ENCODE measurements at places on chromosomes 3 and 15.

- no peak for DNase-seq
Measured at GRCh38 chr3:161558236-161558635, 61.6 kb downstream of the OTOL1 start.

GRCh38 chr15:28944286-28944685 lies 58.5 kb downstream of the APBA2 start:
- DNase-seq, result no peak

DNA sequence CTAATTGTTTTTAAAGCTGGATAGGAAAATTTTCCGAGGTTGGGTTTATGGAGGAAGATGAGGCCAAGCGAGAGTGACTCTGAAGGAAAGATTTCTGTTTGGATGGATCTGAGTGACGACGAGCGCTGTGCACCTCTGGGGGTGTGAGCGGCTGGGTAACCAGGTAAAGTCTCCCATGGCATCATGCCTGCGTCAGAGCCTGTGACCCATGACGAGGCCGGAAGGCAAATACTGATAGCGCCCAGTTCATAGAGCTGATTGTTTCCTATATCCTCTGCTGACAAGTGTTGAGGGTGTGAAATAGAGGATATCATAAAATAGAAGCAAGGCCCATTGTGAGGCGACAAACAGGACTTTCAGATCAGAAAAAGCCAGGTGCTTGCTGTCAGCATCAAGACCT lies 33.7 kb upstream of the MAGEF1 start:
- DNase-seq, result no peak

- no peak for DNase-seq
Measured at GRCh38 chr15:63628123-63628822, 31.1 kb downstream of the FBXL22 start.

DNA sequence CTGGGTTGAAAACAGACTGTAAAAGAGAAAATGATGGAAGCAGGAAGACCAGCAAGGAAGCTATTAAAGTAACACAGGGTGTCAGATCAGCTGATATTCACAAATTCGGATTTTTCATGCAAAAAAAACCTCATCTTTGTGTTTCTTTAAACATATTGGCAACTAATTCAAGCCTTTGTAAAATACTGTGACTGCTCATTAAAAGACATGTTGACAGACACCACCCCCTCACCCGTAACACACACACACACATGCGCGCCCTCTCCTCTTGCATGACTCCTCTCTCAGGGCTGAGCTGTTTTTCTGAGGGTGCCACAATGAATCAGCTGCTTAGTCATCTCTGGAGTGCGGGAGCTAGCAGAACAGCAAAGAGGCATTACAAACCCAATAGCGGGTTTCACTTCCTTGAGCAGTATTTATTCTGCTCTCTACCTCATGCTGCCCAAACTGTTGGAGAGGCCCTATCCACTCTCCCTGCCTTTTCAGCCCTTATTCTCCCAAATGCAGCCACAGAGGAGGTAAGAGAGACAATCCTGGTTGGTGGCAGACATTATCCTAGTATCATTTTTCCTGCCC lies 35.8 kb upstream of the CCDC80 start:
- peak; percentile 79 for DNase-seq

- no peak for DNase-seq
Measured at GRCh38 chr3:157170861-157171260, 10.9 kb upstream of the CCNL1 start.

GRCh38 chr3:25473246-25473645 lies 45.2 kb downstream of the RARB start:
- DNase-seq, result no peak

- DNase-seq, result no peak
Measured at GRCh38 chr3:9695345-9695744, 8.3 kb upstream of the CPNE9 start.

DNA sequence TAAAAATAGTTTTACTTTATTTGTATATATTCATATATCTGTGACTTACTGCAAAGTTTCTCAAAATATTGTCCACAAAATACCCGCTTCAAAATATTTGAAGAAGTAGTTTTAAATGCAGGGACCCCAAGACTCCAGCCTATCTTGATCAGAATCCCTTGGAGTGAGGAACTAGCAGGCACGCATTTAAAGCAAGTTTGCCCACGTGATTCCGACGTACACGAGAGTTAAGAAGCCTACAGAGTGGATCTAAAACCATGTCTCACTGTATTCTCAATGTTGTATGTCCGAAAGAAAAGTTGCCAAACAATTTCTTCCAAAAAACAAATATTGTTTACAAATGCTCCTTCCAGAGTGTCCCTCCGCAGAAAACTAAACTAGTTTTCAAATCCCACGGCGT lies 1.7 kb downstream of the GABRB3 start:
- no peak for DNase-seq

- peak; percentile 6 for DNase-seq
Measured at GRCh38 chr3:63967675-63968611, 55.4 kb downstream of the PSMD6 start.

GRCh38 chr3:56468184-56469106 lies at the start of gene ERC2:
TSS of gene ERC2 (minus strand) at chr3:56468467.
- DNase-seq, result no peak

GRCh38 chr15:39593656-39594445 lies 13.0 kb downstream of the THBS1 start:
- DNase-seq, result no peak

DNA sequence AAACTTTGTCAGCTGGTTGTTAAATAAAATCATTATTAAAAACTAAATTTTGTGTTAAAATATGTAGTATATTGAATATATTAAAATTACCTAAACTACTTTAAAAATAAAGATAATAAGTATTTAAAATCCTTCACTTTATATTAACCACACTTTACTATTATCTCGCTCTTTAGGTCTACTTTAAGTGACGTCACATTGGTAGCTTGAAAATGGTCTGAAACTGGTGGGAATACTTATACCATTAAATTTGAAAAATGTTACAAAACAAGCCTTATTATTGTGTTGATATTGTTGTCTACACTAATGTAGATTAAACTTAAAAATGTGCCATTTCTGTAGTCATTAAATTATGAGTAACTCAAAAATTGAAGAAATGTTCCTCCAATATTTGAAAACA lies 77.6 kb downstream of the ZIC4 start:
- no peak for DNase-seq

DNA sequence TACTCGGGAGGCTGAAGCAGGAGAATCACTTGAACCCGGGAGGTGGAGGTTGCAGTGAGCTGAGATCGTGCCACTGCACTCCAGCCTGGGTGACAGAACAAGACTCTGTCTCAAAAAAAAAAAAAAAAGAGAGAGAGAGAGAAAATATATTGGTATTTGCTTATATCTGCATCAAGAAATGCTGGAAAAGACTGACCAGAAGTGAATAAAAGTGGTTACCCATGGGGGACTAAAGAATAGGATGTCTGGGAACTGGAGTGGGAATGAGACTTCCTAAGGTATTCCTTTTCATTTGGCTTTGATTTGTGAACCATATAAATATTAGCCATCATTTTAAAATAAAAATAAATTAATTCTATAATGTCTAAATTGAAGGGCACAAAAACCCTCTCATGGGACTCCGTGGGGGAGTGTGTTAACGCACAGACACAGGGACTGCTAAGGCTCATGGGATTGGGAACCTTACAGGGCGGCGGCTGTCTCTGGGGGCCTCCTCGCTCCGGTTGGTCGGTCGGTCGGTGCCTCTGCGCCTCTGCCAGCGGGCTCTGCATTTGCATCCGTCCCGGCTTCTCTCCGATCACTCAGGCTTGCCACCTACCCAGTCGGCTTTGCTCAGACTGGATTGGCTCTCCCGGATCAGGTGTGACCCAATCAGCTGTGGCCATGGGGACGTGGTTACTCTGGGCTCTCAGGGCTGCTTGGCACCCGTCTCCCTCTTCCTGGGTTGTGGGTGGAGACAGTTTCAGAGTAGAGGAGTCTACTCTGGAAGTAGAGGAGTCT lies 12.7 kb upstream of the TSPAN3 start:
- peak; percentile 41 for DNase-seq

DNA sequence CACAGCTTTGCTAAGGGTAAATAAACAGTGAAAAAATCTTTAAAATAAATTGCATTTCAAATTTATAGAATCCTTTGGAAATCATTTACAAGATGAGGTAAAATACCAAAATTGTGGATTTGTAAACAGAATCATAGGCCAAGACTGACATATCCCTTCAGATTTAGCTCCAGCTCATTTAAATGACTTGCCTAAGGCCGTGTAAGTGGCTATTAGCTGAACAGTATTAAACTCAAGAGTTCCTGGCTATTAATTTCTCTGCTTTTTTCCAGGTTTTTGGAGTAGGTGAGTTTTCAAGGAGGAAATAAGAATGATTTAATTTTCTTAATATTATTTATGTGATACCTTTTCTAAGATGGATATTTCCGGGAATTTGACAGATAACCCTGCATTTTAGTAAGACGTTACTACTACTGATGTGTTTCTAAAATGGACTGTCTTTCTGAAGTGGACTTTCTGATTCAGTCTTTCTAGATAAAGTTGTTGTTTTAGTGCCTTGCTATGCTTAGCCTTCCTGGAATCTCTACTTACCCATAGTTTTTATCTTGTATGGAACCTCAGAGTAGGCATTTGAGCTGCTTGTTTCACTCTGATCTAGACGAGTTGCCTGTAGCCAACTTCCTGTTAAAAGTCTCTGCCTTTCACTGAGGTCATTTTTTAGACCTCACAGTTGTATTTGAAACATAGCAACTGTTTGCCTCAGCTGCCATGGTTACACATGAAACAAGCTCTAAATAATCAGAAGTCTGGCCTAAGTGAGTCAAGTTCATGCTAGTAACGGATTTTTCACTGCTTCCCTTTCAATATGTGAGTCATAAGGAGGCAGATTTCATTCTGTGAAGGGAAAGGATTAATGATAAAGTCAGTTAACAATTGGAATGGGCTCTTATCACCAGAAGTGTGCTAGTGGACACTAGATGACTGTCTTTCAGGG lies 127.0 kb downstream of the KLHL25 start:
- no peak for DNase-seq

DNA sequence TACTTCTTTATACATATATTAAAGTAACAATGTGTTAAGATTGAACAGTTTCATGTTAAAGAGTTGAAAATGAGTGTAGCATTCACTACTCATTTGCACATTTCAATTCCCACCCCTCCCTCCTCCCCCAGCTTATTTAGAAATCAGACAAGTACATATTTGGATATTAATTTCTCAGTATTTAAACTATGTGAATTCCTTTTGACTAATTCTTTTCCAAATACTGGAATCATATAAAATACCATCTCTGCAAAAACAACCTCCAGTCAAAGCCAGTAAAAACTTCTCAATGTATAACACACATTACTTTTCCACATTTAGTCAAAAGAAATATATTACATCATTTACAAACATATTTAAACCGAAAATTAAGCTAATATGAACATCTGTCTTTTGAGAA lies 25.5 kb upstream of the SHC4 start:
- DNase-seq, result no peak

DNA sequence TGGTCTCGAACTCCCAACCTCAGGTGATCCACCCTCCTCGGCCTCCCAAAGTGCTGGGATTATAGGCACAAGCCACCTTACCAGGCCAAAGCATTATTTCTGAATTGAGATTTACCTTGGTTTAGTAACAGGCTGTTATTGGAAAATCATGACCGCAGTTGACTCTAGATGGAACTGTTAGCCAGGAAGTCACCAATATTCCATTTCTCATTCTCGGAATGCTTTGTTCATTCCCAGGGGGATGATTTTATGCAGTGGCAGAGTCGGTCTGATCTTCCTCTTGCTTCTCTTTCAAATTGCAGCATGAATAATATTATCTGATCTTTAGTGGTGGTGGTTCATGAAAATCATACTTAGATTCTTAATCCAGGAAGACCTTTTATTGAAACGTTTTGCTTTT lies 195.5 kb upstream of the MBNL1 start:
- DNase-seq, result no peak

- no peak for DNase-seq
Measured at GRCh38 chr3:120145542-120146285, 51.5 kb upstream of the GSK3B start.

DNA sequence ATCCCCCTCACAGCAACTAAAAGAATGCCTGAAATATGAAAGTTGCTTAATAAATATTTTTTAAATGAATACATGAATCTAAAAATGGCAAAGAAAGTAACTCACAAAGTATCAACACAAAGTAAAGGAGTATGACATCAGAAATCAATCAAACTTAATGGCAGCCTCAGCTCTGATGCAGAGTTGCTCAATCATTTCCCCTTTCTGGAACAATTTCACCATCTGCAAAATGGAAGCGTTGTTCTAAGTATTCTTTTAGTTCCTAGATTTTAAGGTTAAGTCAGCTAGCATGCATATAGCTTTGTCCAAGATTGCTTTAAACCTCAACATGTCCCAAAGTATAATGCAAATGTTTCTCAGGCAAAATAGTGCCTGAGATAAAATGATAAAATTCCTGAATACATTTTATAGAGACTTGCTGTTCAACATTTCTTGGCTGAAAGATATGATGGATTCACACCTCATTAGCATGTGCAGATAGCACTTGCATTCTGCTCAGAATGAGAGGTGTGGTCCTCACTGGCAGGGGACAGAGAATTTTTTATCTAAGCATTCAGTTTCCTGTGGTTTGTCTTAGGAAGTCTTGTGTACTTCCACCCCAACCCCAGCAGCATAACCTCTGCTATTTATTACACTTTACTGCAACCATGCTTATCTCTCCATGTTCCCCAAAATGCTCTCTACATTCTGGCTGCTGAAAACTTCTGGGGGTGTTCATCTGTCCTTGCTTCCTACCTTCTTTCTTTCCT lies 429.3 kb downstream of the GRM7 start:
- DNase-seq, result no peak

DNA sequence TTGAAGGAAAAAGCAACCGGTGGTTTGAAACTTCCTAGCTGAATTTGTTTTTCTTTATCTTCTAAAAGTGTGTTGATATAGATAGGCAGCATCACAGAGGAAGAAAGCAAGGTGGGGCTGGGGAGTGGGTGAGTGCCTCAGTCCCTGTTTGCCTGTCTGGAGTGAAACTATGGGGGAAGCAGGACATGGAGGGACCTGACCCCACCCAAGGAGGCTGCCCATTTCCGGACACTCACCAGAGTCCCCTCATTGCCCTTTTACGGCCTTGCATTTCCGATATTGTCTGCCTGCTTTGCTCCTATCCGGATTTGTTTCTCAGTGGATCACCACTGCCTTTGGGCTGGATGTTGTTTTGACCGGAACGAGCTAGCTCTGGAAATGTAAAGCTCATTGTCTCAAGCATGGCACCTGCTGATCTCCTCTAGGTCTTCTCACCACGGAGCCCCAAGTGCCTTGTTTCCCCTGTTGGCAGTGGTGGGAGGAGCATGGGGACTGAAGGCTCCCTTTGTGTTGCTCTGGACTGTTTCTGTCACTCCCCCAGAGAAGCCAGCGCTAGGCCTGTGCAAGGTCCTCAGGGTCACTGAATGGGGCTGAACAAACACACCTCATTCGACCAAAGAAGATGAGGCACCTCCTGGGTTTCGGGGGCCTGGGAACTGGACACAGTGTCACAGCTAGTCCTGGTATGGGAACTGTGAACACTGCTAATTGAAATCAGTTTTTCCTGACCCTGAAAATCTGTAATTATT lies 7.0 kb downstream of the CLDN11 start:
- no peak for DNase-seq
